CD4-positive, alpha-beta memory T cell (primary cell): ENCODE measurements at places on chromosomes 1 and 21. TPM values are rescaled to one million over a fixed set of nuclear protein-coding genes. Genes with fewer than 3 reads are reported as not detected.
A peak's percentile ranks its signal among the peaks of the same experiment; 100 is the strongest.

DNA sequence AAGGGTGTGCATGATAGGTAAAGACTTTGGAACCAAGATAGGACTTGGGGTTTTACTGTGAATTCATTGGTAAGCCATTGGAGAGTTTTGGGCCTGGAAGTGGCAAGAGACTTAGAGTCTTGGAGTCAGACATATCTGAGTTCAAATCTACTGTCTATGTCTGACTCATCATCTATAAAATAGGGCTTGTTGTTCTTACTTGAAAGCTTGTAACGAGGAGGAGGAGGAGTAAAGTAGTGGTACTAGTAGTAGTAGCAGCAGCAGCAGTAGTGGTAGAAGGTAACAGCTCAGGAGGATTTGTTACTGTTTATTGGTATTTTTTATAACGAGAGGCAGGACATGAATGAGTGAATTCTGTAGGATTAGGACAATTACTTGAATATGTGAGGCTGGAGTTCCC, 62.7 kb downstream of the CACHD1 start:
- DNase-seq = no peak
- H3K4me3 ChIP-seq = no peak overlapping the region
- H3K4me1 ChIP-seq = no peaks in the 10 kb centered on the region
- no peaks in the 10 kb centered on the region for H3K27me3 ChIP-seq
- H3K27ac ChIP-seq = no peak overlapping the region
- H3K36me3 ChIP-seq = no peaks in the 10 kb centered on the region

Gene SLC1A7
- polyA plus RNA-seq = not detected

Gene GLIS1
- polyA plus RNA-seq = not detected

Gene MRPL37
- polyA plus RNA-seq = 53.2 TPM

DNA sequence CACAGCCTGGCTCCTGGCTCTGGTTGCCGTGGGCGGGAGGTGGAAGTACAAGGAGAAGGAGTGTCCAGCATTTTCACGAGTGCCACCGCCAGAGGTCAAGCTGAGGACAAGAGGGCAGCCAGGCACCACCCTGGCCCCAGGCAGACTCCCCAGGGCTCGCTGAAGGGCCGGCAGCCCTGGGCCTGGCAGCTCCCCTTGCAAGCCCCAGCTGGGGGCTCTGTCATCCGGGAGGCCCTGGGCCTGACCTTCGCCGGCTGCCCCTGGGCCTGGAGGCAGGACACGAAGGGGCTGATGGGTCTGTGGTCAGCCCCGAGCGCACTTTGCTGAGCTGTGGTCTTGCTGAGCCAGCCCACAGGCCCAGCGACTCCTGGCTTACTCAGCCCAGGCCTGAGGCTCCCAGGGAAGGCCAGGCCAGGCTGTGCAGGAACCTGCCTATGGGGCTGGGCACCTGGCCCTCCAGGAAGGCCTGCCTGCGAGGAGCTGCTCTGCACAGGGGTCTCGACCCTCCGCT, 74.8 kb downstream of the MORN1 start:
- no peak overlapping the region for H3K27ac ChIP-seq
- no peaks in the 10 kb centered on the region for H3K36me3 ChIP-seq

GRCh38 chr21:45509566-45510465, 32.4 kb downstream of the SLC19A1 start:
- no peak overlapping the region for H3K27ac ChIP-seq
- no peak for DNase-seq
- no peaks in the 10 kb centered on the region for H3K27me3 ChIP-seq
- no peak overlapping the region for H3K4me3 ChIP-seq
- no peaks in the 10 kb centered on the region for H3K4me1 ChIP-seq

GRCh38 chr21:40997831-40998230, 150.9 kb upstream of the DSCAM start:
- no peaks in the 10 kb centered on the region for H3K4me1 ChIP-seq
- no peak overlapping the region for H3K4me3 ChIP-seq
- H3K27ac ChIP-seq = no peak overlapping the region
- H3K27me3 ChIP-seq = no peaks in the 10 kb centered on the region
- no peaks in the 10 kb centered on the region for H3K36me3 ChIP-seq
- DNase-seq = no peak

Gene RNU1-1
- polyA plus RNA-seq = not detected

GRCh38 chr1:68542586-68542985, 45.7 kb upstream of the DEPDC1 start:
- H3K27me3 ChIP-seq = no peaks in the 10 kb centered on the region
- H3K36me3 ChIP-seq = no peaks in the 10 kb centered on the region
- DNase-seq = no peak

- H3K27ac ChIP-seq = no peak overlapping the region
- no peaks in the 10 kb centered on the region for H3K27me3 ChIP-seq
Measured at GRCh38 chr1:2953688-2954285, 67.5 kb upstream of the ACTRT2 start.

Gene KIF17
- not detected for polyA plus RNA-seq

DNA sequence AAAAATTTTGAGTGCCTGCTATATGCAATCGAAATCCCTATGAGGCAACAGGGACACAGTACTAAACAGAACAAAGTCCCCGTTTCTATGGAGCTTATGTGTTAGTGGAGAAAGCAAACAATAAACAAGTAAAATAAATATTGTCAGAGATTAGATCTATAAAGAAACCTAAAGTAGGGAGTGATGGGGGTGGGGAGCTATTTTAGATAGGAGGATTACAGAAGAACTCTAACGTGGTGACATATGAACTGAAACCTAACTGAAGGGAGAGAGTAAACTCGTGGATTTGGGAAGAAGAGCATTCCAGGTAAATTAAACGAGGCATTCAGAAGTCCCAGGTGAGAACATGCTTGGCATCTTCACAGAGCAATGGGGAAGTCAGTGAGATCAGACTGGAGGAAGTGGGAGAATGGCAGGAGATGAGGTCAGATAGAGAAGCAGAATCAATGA, 154.5 kb downstream of the DENND1B start:
- no peak overlapping the region for H3K4me3 ChIP-seq
- H3K27ac ChIP-seq = no peak overlapping the region
- DNase-seq = no peak
- H3K36me3 ChIP-seq = no peaks in the 10 kb centered on the region
- H3K4me1 ChIP-seq = no peaks in the 10 kb centered on the region
- H3K27me3 ChIP-seq = no peaks in the 10 kb centered on the region

Gene TRIM62
- 7.6 TPM for polyA plus RNA-seq

Gene AMY1A
- not detected for polyA plus RNA-seq

GRCh38 chr1:1631782-1632420, at the start of gene MMP23B:
Gene MMP23B, plus strand, starts transcription at chr1:1632173. Its CDS starts 46 bp downstream, at chr1:1632219.
- H3K27me3 ChIP-seq = no peaks in the 10 kb centered on the region
- no peak within 1 kb of the TSS for H3K4me3 ChIP-seq
- H3K27ac ChIP-seq = peak within 1 kb of the TSS; percentile 21

Gene OLFM3
- polyA plus RNA-seq = not detected

Gene GPA33
- 33.5 TPM for polyA plus RNA-seq

Gene CR2
- polyA plus RNA-seq = 3.3 TPM

GRCh38 chr1:230892018-230892491, 23.7 kb upstream of the C1orf198 start:
- no peaks in the 10 kb centered on the region for H3K27me3 ChIP-seq
- H3K4me3 ChIP-seq = no peak overlapping the region
- H3K4me1 ChIP-seq = no peaks in the 10 kb centered on the region
- no peak overlapping the region for H3K27ac ChIP-seq

DNA sequence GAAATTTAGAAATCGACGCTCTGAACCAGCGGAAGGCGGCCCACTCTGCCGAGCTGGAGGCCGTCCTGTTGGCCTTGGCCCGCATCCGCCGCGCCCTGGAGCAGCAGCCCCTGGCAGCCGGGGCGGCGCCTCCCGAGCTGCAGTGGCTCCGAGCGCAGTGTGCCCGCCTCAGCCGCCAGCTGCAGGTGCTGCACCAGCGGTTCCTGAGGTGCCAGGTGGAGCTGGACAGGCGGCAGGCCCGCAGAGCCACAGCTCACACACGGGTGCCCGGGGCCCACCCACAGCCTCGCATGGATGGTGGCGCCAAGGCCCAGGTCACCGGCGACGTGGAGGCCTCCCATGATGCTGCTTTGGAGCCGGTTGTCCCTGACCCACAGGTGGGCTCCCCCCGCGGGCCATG, 47.0 kb upstream of the DIP2A start:
- no peaks in the 10 kb centered on the region for H3K27me3 ChIP-seq
- H3K36me3 ChIP-seq = peaks cover 7% of the 10 kb centered on the region
- H3K4me3 ChIP-seq = no peak overlapping the region
- DNase-seq = no peak

DNA sequence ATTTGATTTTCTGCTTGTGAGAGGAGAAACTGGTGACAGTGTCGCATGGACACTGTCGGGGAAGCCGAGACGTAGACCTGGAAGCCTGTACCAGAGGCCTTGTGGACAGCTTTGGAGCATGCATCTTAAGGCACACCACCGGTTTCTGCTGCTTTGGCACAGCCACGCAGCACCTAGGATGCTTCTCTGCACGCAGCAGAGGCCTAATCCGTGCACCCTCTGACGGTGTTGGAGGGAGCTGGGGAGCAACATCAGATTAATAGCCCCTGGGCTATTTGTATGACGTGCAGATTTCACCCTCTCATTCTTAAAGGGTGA, 30.3 kb downstream of the TEX35 start:
- H3K4me1 ChIP-seq = peaks cover 16% of the 10 kb centered on the region
- H3K27me3 ChIP-seq = no peaks in the 10 kb centered on the region
- H3K4me3 ChIP-seq = no peak overlapping the region
- H3K27ac ChIP-seq = no peak overlapping the region

Gene KLHL12
- polyA plus RNA-seq = 27.1 TPM

Gene PGLYRP4
- polyA plus RNA-seq = not detected

Gene MRAP
- not detected for polyA plus RNA-seq

DNA sequence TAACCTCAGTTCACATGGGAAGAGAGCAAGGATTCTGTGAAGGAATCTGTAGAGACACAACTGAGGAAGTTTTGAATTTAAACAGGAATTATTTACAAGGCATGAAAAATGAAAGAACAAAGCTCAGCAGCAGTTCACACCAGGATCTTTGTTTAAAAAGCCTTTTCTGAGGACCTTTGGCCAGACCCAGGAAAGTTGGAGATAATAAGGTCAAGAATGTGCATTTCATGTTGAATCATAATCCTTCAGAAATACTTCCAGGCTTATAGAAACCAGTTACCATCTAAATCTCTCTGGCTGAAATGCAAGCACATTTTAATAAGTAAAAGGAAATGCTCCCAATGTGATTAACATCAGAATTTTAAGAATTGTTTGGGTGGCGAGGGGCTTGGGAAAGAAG, 2.7 kb downstream of the CLIC6 start:
- peaks cover 6% of the 10 kb centered on the region for H3K27me3 ChIP-seq
- no peak for DNase-seq
- H3K4me3 ChIP-seq = no peak overlapping the region
- H3K27ac ChIP-seq = no peak overlapping the region

DNA sequence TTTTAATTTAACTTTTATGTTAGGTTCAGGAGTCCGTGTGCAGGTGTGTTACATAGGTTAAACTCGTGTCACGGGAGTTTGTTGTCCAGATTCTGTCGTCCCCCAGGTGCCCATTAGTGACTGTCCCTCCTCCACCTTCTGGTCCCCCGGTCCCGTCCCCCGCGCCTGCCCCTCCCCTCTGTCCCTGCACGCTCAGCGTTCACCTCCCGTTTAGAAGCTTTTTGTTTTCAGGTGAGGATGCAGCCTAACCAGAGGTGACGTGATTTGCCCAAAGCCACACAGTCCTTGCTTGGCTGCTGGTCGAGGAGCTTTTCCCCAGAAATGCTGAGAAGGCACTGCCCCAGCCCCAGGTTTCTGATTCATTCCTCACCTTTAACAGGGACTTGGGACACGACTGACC, 844 bp downstream of the C1orf146 start:
- no peak overlapping the region for H3K4me3 ChIP-seq
- H3K36me3 ChIP-seq = no peaks in the 10 kb centered on the region
- DNase-seq = no peak
- no peaks in the 10 kb centered on the region for H3K27me3 ChIP-seq
- H3K4me1 ChIP-seq = no peaks in the 10 kb centered on the region
- H3K27ac ChIP-seq = no peak overlapping the region

GRCh38 chr1:225950905-225951497, 10.0 kb upstream of the LEFTY2 start:
- no peak overlapping the region for H3K27ac ChIP-seq
- no peaks in the 10 kb centered on the region for H3K4me1 ChIP-seq
- DNase-seq = no peak
- no peak overlapping the region for H3K4me3 ChIP-seq
- peaks cover 7% of the 10 kb centered on the region for H3K27me3 ChIP-seq

GRCh38 chr1:48036710-48037355, 39.6 kb upstream of the TRABD2B start:
- H3K27me3 ChIP-seq = no peaks in the 10 kb centered on the region
- no peaks in the 10 kb centered on the region for H3K4me1 ChIP-seq
- H3K36me3 ChIP-seq = no peaks in the 10 kb centered on the region
- no peak overlapping the region for H3K27ac ChIP-seq
- no peak overlapping the region for H3K4me3 ChIP-seq

DNA sequence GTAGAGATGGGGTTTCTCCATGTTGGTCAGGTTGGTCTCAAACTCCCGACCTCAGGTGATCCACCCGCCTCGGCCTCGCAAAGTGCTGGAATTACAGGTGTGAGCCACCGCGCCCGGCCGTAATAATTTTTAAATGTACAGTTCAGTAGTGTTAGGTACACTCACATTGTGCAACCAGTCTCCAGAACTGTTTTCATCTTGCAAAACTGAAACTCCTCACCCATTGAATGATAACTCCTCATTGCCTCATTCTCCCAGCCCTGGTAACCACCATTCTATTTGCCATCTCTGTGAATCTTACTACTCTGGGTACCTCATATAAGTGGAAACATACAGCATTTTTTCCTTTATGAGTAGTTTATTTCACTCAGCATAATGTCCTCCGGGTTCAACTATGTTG, 3.4 kb downstream of the NLRP3 start:
- peaks cover 16% of the 10 kb centered on the region for H3K36me3 ChIP-seq
- no peak overlapping the region for H3K27ac ChIP-seq
- no peak for DNase-seq
- H3K4me3 ChIP-seq = no peak overlapping the region

Gene PLD5
- polyA plus RNA-seq = not detected

GRCh38 chr21:36188081-36188681, 31.6 kb downstream of the DOP1B start:
- no peak overlapping the region for H3K4me3 ChIP-seq
- H3K27ac ChIP-seq = no peak overlapping the region
- H3K27me3 ChIP-seq = no peaks in the 10 kb centered on the region
- peaks cover 3% of the 10 kb centered on the region for H3K36me3 ChIP-seq
- no peaks in the 10 kb centered on the region for H3K4me1 ChIP-seq

GRCh38 chr1:46130606-46131005, 1.8 kb downstream of the PIK3R3 start:
- DNase-seq = no peak
- no peak overlapping the region for H3K4me3 ChIP-seq
- H3K4me1 ChIP-seq = peaks cover 17% of the 10 kb centered on the region
- peaks cover 14% of the 10 kb centered on the region for H3K27me3 ChIP-seq
- no peaks in the 10 kb centered on the region for H3K36me3 ChIP-seq
- H3K27ac ChIP-seq = no peak overlapping the region

- no peak for DNase-seq
- no peaks in the 10 kb centered on the region for H3K4me1 ChIP-seq
- H3K4me3 ChIP-seq = no peak overlapping the region
- H3K27me3 ChIP-seq = no peaks in the 10 kb centered on the region
- no peaks in the 10 kb centered on the region for H3K36me3 ChIP-seq
Measured at GRCh38 chr1:228976316-228976715, 241.0 kb downstream of the RHOU start.

GRCh38 chr1:226447932-226448665, 40.2 kb upstream of the PARP1 start:
- H3K27ac ChIP-seq = no peak overlapping the region
- DNase-seq = no peak
- H3K36me3 ChIP-seq = no peaks in the 10 kb centered on the region
- peaks cover 29% of the 10 kb centered on the region for H3K4me1 ChIP-seq
- H3K4me3 ChIP-seq = no peak overlapping the region

GRCh38 chr1:204013052-204013451, 59.9 kb upstream of the SOX13 start:
- no peaks in the 10 kb centered on the region for H3K27me3 ChIP-seq
- H3K4me3 ChIP-seq = no peak overlapping the region
- DNase-seq = no peak
- H3K36me3 ChIP-seq = no peaks in the 10 kb centered on the region
- H3K27ac ChIP-seq = no peak overlapping the region
